Bronchial epithelial cell (primary cell): ENCODE measurements at places on chromosomes 12 and 14. TPM values are rescaled to one million over a fixed set of nuclear protein-coding genes. Genes with fewer than 3 reads are reported as not detected.

The UNC119B gene
- total RNA-seq = 12.9 and 19.5 TPM in 2 replicates

The CFAP73 gene
- total RNA-seq = not detected in 2 replicates

The TMPO gene
- 34.1 and 45.0 TPM in 2 replicates for total RNA-seq

The RNU4-1 gene
- total RNA-seq = under 0.01 and 564 TPM in 2 replicates

The CCND2 gene
- total RNA-seq = 115 and 123 TPM in 2 replicates

The MAPKAPK5 gene
- total RNA-seq = 43.3 and 45.5 TPM in 2 replicates

GRCh38 chr12:101707131-101707782, 9.8 kb downstream of the CHPT1 start:
- no peak for DNase-seq

- DNase-seq = no peak
Measured at GRCh38 chr12:129606239-129606638, 297.6 kb downstream of the TMEM132D start.

DNA sequence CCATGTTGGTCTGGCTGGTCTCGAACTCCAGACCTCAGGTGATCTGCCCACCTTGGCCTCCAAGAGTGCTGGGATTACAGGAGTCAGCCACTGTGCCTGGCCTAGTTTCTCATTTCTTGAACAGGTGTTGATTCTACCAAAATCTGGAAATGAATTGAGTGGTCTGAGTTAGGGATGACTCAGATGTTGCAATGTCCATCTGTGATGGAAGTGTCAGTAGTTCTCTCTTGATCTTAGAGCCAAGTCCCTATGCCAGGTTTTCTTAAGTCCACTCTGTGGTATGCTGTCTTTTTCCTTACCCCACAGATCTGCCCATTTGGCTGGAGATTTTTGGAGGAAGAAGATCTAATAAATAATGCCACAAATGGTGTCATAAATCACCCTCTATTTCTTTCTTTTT, 12.6 kb downstream of the SNAPC1 start:
- no peak for DNase-seq

GRCh38 chr14:96038558-96038919, 623 bp upstream of the C14orf132 start:
- DNase-seq = peak; percentile 12
